ENCODE measurements at places on chromosomes 4 and X.

GRCh38 chrX:149152941-149153340, 352.2 kb downstream of the IDS start:
- no peak for DNase-seq

DNA sequence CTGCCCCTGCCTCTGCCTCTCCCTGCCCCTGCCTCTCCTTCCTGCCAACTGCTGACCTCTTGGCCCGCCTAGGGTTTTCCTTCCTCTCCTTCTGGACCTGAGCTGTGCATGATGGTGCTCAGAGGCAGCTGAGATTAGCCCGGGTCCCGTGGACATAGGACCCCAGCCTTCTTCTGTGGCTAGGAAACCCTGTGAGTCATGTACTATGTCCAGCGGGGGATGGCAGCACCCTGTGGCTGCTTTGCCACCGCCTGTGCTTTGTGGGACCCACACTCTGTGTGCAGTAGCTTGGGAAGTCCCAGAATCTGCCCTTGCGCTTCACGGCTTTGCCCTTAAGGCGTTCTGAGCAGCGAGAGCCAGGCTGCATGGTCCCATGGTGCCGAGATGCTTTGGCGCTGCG, 105.5 kb upstream of the PSAPL1 start:
- DNase-seq: no peak

DNA sequence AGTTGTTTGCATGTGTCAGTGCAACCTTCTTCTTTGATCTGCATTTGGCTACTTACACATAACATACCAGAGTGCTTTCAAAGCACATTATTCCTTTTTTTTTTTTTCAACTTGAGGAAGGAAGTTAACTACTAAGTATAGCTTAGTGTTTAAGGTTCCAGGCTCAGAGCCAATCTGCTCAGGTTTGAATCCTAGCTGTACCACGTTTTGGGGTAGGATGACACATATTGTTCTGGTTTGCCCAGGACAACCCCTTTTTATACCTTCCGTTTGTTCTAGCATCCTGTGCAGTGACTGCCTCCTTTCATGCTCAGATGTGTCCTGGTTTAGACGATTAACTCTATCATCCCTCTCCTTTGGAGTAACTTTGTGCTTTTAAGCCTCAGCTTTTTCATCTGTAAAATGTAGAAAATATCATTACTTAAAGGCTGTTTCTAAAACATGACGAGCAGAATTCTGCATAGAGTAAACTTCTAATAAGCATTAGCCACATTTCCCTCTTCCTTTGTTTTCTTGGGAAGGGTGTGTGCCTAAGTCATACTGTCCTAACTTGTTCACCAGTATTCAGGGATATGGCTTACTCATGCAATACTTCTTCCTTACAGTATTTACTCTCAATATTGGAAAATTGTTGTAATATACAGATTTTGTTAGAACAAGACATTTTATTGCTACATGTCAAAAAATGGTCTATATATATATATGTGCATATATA, 281.3 kb downstream of the C4orf33 start:
- DNase-seq: no peak

GRCh38 chr4:178427663-178428062, 985.4 kb upstream of the AGA start:
- DNase-seq: no peak

DNA sequence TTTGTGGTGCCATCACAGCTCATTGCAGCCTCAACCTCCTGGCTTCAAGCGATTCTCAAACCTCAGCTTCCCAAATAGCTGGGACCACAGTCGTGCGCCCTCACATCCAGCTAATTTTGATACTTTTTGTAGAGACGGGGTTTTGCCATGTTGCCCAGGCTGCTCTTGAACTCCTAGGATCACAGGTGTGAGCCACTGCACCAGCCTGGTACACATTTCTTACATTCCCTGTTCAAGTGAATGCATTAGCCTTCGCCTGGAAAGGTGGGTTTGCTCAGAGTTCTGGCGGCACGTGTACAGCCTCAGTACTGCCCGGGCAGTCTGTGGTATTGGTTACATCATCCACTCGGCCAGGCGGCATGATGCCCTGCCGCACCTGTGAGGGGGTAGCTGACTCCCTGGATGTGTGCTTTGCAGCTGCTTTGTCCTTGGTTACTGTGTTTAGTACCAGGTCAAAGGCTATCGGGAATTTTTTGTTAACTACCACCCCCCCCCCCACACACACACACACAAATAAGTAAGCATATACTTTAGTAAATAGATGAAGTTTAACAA, 57.1 kb downstream of the TNIP2 start:
- no peak for DNase-seq

GRCh38 chr4:139898293-139898692, 232.7 kb downstream of the MGST2 start:
- no peak for DNase-seq

GRCh38 chr4:52713456-52713937, 37.7 kb downstream of the ERVMER34-1 start:
- DNase-seq: no peak

DNA sequence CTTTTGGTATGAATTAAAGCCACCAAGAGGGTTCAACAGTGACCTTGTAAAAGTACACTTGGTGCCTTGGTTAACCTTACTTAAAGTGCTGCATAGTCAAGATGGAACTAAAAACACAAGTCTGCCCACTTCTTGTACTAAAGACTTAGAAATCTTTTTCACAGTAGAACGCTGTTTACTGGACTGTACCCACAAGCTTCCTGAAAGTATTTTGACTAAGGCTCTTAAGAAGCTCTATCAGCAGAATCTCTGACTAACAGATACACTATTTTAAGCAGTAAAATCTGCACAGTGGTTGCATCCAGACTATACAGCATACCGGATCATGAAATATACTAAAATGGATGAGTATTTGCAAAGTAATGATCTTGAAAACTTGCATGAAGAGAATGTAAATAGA, 7.2 kb downstream of the RAB28 start:
- DNase-seq: no peak

GRCh38 chr4:147550626-147551246, 66.5 kb upstream of the TMEM184C start:
- DNase-seq: peak; percentile 49

DNA sequence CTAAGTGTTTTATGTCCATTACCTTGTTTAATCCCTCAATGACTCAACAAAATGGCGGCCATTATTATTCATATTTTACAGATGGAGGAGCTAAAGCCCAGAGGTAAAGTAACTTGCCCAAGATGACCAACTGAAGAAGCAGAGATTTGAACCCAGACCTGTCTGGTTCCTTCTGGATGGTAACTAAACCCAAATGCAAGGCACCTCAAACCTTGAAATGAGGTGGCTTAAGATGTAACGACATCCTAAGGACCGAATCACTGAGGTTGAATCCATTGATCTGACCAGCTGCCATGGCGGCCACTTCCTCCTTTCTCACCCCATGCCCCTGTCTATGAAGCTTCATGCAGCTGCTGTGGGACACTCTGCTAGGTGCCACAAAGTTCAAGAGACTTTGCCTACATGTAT, 932 bp downstream of the TLR10 start:
- no peak for DNase-seq

DNA sequence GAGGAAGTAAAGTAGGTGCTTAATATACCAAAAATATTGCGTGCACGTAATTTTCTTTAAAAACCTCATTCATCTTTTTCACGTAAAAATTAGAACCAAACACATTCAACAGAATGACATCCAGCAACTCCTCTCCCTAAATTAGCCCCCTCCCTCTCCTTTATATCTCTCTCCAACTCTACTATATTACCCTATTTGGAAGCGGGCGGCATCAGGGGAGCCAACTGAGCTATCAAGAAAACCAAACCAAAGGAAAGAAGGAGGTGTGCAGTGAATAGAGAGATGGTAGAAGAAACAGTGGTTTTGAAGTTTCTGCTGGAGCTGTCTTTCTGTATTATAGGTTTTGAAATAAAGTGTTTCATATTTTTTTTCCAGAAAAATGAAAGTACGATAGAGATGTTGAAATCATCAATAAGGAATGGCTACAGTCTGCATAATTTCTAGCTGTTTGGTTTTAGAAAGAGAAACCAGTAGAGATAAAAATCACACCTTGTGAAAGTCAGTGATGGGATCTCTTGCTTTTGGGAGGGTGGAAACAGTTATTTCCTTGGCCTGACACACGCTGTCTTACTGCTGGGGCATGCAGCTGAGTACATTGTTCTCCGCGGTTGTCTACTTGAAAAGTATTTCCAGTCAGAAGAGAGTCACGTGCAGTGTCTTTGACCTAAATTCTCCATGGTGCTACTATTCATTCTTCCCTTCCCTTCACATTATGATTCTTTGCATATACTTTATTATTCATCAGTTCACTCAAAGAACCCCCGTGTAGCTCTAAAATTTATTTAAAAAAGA, 94.1 kb upstream of the WDR17 start:
- DNase-seq: no peak

DNA sequence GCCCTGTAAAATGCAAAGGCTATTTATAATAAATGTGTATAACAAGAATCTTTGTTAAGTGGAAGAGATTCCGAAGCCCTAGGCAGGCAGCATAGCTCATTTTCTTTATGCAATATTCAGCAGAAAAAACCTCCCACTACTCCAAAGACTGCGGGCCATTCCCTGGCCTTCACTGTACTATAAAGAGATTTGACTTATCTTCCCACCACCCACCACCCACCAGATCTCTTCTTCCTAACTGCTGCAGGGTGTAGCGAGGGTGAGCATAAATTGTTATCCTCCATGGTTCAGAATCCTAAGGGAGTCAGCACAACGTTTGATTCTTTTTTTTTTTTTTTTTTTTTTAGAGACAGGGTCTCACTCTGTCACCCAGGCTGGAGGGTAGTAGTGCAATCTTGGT, 114.8 kb downstream of the NSUN7 start:
- no peak for DNase-seq

GRCh38 chr4:53306729-53307128, 59.1 kb downstream of the SCFD2 start:
- DNase-seq: no peak

DNA sequence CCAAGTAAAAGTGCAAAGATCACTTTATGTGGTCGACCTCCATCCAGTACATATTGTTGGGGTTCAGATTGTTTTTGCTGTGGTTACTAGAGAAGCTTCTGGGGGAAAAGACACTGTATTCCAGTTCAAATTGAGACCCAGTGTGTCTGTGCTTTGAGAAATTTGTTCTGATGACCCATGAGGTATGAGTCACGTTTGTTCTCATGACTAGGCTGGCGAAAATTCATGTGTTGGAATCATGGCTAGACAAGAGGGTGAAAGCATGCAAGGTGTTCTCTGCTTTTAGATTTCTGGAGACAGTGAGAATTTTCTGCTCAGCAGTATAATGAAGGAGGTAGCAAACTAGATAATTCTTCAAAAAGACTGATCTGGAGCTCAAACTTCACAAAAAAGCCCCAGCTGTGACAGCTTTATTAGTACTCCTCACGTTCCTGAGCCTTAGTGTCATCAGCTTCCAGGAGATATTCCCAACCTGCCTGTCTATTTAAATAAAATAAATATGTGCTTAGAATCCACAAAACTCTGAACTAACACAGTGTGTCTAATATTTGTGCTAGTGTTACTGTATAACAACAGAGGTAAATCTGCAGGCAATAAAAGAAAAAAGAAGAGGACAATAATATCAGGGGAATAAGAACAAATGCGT, 24.4 kb upstream of the FAM47B start:
- no peak for DNase-seq

- no peak for DNase-seq
These were observed 11.7 kb downstream of the BBS12 start for GRCh38 chr4:122744229-122744628.

GRCh38 chr4:147409350-147409749, 71.5 kb upstream of the EDNRA start:
- DNase-seq: no peak

DNA sequence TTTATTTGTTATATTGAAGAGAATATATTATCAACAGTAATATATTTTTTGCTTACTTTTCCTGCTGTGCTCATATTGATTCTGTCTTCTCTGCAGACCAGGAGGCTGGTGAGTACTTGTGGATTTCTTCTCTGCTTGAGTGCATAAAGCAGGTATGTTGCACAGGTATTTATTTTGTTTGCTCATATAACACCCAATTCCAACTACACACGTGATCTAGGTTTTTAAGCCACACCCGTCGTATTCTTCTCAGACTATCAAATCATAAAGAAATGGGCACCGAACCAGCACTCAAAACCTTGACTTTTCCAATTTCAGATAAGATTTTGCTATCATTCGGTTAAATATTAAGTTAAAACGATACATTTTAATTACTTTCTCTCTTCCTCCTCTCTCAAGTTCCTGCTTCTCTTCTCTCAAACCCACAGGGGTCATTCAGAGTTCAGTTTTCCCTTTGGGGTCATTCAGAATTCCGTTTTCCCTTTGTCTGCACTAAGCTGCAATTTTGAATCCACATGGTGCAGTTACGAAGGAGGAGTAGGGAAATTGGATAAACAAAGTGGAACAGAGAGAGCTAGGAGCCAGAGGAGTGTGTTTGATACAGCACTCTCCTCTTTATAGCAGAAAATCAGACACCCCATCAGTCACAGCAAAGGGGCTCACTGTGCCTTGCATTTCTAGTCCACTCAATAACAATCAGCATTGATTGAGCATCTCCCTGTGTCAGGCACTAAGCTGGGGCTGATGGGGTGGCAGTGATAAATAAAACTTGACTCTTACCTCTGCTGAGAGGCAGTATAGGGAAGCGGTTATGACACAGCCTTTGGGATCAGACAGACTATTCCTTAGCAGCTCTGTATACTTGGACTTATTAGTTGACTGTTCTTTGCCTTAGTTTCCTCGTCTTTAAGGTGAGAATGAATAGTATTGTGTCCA, at the start of gene ADH1C:
Gene ADH1C, minus strand, starts transcription at position 145 of the 936 bp plus-strand sequence. Its CDS starts 71 bp downstream, at position 74.
- no peak for DNase-seq

DNA sequence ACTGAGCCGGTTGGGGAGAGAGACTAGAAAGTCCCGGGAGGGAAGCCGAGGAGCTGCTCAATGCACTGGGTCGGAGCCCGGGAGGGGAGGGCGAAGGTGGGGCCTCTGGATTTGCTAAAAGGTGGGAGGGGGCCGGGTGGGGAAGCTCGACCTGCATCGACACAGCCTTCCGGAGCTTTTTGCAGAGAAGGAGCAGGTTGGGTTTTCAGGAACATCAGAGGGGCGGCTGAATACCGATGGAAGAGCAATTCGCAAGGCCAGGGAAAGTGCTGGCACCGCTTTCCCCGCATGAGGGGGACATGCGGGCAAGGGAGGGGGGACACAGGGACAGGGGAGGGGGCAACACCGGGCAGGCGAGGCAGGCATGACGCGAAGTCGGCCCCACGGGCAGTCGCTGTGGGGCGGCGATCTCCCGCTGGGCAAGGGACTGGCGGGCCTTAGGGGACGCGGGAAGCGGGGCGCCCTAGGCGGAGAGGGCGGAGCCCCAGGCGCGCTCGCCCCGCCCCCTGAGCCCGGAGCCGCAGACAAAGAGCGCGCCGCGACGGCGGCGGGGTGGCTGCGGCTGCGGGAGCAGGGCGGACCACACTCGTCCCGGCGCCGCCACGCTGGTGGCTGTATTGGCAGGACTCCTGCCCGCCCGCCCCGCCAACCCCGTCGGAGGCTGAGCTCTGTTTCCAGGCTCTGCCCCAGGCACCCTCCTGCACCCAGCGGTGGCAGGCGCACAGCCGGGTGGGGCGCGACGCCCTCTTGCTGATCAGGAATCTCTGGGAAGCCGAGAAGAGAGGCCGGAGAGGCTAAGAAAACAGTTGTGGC, 11.6 kb downstream of the PDZD4 start:
- DNase-seq: no peak

- DNase-seq: no peak
These were observed 136.7 kb upstream of the MAMLD1 start for GRCh38 chrX:150226223-150226965.

- no peak for DNase-seq
These were observed 62.6 kb upstream of the CLNK start for GRCh38 chr4:10747186-10747585.

All from smooth muscle cell of the brain vasculature (primary cell).